Fibroblast of lung (primary cell): ENCODE measurements at places on chromosomes 4 and X. TPM values are rescaled to one million over a fixed set of nuclear protein-coding genes. Genes with fewer than 3 reads are reported as not detected.

- peak; percentile 96 for DNase-seq
These were observed 11.2 kb upstream of the PDGFRA start for GRCh38 chr4:54217642-54218495.

DNA sequence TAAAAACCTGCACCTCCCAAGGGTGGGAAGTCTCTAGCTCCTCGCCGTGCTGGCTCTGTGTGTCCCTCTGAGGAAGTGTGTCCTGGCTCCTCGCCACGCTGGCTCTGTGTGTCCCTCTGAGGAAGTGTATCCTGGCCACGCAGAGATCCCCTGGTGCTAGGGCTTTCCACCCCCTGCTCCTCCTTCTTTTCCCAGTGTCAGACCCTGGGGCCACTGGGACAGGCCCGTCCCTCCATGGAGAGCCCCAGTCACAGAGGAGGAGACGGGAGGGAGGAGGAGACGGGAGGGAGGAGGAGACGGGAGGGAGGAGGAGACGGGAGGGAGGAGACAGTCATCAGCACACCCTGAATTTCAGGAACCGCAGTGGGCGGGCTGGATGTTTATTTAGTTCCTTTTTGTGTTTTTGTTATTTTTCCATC is 53.8 kb upstream of the HGFAC start:
- peak; percentile 25 for DNase-seq

USP46 gene
- 18.0 and 21.8 TPM in 2 replicates for polyA plus RNA-seq

DNA sequence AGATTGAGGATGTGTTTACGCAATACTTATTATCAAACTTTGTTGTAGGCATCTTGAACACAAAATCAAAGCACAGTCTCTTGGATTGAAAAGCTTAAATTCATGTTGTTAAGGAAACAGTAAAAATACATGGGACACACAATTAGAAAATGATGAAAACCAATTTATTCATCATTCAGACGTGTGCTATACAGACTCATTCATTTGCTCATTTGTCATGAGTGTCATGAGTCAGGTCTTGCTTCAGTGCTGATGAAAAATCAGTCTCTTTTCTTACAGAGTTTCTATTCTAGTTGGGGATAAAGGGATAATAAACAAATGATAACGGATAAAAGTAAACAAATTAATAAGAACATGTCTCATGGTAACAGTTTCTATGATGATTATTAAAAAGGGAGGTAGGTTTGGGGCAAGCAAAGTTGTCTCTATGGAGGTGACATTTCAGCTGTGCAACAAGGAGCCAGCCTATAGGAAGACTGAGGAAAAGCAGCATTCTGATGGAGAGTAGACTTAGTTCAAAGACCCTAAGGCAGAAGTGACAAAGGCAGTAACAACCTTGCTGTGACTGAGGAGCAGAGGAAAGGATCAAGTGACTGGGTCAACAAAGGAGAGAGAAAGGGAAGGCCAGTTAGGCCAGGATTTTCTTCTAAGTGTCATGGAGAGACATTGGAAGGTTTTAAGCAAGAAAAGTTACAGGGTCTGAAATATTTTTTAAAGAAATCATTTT is 224.0 kb upstream of the HHIP start:
- peak; percentile 53 for DNase-seq

GRCh38 chrX:11786862-11787261 is 28.8 kb downstream of the MSL3 start:
- no peak for DNase-seq

DNA sequence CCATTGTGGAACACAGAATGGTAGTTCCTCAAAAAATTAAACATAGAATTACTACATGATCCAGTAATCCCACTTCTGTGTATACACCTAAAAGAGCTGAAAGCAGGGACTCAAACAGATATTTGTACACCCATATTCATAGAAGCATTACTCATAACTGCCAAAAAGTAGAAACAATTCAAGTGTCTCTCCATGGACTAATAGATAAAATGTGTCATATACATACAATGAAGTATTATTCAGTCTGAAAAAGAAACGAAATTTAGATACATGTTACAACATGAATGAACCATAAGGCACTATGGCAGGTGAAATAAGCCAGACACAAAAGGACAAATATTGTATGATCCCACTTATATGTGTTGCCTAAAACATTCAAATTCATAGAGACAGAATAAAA is 145.1 kb downstream of the ANTXR2 start:
- DNase-seq: no peak
